Caki2 (cell line): ENCODE measurements at places on chromosomes 12 and 14. TPM values are rescaled to one million over a fixed set of nuclear protein-coding genes. Genes with fewer than 3 reads are reported as not detected.

ACSM4 gene
- not detected in 2 replicates for total RNA-seq

- no peak for DNase-seq
Observed at GRCh38 chr12:17540921-17541320, 549.1 kb downstream of the RERGL start.

GRCh38 chr12:66516133-66516532 lies 162.7 kb downstream of the GRIP1 start:
- no peak for DNase-seq

- DNase-seq = no peak
Observed at GRCh38 chr12:53056901-53057300, 7.0 kb downstream of the TNS2 start.

CEP170B gene
- 6.7 and 9.8 TPM in 2 replicates for total RNA-seq

NPFF gene
- not detected in 2 replicates for total RNA-seq

SOAT2 gene
- total RNA-seq = not detected in 2 replicates

CCDC197 gene
- total RNA-seq = not detected in 2 replicates

GPR68 gene
- not detected in 2 replicates for total RNA-seq

DNA sequence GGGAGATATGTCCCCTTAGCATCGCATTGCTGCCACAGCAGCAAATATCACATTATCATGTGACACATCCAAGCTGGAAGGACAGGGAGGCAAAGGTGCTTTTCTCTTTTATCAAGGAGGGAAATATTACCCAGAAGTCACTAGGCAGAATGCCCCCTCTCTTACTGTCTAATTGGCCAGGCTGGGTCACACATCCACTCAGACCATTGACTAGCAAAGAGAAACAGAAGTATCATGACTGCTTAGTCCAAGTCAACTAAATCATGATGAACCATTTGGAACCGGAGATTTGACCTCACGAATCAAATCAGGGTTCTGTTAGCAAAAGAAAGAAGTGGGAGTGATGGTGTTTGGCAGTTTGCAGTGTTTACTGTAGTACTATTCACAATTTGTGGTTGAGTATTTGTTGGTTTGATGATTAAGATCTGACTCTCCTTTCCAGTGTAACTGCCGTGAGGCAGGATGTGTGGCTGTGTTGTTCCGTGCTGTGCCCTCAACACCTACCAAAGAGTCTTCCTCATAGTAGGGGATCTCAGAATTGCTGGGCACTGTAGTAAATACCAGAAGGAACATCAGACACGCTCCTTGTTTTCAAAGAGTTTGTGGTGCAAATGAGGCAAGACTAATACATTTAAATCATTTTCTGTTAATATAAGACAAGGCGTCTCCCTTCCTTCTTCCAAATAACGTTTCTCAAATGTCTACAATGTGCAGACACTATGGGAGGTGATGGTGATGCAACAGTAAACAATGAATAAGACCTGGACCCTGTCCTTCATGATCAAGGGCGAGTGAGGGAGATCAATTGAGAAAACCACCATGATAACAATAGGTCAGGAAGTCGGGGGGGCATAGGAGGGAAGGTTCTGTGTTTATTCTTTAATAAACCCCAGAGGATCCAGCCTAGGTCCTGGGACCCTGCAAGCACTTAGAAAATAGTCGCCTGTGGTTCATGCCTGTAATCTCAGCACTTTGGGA lies 194.4 kb upstream of the CRY1 start:
- no peak for DNase-seq

- DNase-seq = no peak
Observed at GRCh38 chr12:22743700-22744099, 118.7 kb downstream of the ETNK1 start.

DNA sequence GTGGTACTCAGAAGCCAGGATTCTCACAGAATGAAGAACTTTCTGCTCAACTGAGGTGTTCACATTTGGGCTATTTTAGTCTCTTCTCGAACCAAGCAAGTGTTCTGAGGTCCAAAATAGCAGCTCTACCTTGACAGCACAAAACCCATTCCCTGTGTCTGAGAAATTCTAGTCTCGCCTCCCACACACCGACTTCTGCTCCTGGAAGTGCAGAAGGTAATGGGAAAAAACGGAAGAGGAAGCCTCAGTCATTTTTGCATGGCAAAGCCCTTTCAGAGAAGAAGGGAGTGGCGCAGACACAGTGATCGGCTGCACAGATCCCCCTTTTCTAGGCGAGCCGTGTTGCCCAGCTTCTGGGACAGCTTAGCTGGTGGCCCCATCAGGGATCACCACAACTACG lies 31.2 kb upstream of the VPS33A start:
- DNase-seq = no peak

MANSC4 gene
- not detected in 2 replicates for total RNA-seq

- no peak for DNase-seq
Observed at GRCh38 chr14:51368721-51369163, 128.7 kb downstream of the TMX1 start.

DNA sequence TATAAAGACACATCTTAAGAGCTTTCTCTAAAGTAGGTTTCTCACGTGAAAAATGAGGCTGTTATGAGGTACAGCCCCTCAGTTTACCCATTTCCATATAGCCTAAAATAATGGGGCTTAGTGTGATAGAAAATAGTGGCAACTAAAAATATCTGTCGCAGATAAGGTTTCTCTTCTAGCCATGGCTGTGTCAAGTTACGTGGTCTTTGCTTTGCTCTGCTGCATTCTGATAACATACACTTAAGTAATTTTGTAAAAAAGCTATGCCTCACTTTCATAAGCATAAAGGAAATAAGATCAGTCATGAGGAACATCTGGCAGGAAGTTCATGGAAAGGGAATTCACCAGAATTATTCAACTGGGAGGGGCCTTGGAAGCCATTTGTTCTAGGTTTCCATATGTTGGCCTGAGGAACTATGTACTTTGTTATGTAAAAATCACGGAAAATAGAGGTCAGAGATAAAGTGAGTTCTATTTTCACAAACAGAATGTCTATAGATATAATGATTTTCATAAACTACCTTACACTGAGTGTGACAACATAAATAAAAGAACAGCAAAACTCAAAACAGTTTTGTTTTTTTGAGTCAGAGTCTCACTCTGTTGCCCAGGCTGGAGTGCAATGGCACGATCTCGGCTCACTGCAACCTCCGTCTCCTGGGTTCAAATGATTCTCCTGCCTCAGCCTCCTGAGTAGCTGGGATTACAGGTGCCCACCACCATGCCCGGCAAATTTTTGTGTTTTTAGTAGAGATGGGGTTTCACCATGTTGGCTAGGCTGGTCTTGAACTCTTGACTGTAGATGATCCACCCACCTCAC lies 195.6 kb upstream of the KRR1 start:
- DNase-seq = peak; percentile 75

TMTC1 gene
- total RNA-seq = 3.2 TPM in 2 replicates

DNA sequence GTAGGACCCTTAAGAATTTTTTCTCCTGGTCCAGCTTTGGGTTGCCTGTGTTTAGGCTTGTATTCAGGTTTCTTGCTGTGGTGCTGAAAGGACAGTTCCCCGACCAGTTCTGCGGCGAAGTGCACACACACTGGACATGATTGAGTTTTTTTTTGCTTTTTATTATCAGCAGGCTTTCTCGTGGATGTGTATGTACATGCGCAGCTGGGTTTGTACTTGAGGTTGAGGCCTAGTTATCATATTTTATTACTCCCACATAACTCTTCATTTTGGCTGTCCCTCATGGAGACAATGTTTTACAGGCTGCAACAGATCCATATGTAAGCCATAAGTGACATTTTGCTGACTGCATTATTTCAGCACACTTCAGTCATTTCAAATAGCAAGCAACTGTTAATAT lies 2.5 kb downstream of the SCN8A start:
- DNase-seq = peak; percentile 53

- DNase-seq = no peak
Observed at GRCh38 chr14:43003845-43004244, 1397.2 kb downstream of the LRFN5 start.

MTRFR gene
- total RNA-seq = 11.6 and 27.7 TPM in 2 replicates

DNA sequence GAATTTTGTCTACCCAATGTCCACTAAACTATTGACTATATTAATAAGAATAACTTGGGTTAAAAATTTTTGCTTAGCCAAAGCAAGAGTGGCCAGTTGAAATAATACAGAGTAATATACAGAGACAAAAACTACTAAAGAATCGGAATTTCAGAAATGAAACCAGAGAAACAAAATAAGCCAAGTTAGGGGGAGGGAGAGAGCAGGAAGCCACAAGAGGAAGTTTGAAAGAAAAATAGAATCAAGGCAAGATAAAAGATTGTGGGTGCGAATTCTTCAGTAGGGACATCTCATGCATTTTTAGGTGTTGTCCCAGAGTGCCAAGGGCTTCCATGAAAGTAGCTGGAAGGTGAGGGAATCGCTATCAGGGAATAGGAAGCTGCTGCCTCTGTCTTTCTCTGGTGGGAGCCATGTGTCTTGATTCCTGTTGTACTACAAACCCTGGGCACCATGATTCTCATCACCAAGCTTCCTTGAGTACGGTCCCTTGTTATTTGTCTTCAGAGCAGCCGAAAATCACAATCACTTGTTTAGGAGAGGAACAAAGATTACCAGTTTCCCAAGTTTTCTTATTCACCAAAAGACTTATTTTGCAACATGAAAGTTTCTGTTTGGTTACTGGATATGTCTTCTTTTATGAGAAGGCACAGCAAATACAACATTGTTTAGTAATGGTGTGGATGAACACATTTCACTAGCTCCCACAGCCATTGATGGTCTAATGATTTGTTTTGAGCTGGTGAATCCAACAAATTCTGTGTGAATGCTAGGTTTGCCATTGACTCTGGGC lies 16.7 kb downstream of the NEUROD4 start:
- DNase-seq = no peak

- no peak for DNase-seq
Observed at GRCh38 chr12:20491290-20491689, 123.0 kb downstream of the PDE3A start.

DNA sequence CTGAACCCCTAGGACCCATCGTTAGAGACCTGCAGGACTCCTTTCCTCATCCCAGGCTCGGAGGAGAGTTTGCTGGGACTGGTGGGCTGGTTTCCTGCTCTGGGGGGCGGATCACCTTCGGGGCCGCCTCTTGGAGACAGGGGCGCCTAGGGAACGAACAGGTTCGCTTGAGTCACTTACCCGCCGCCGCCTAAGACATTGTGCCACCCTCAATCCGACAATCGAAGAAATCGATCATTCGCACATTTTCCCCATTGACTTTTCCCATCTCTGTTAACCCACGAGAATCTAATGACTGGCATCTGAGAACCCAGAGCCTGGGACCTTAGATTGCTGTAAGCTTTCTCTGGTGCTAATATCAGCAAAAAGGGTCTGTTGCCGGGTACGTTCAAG lies 322 bp downstream of the SLC39A9 start:
- DNase-seq = no peak

DNA sequence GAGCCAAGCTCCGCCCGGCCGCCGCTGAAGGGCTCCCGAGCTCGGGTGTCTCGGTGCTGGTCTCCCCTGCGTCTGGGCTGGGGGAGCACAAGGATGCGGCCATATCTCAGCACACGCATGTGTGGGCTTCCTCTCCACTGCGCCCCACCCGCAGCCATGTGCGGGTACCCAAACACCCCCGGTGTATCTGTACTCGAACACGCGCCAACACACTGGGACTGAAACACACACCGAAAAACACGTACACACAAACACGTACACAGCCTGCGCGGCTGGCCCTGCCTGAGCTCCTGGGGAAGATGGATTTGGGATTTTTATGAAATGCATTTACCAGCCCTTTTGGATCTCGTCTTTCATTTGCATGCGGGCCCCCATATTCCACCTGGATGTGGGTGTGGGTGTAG lies 897 bp upstream of the TBX3 start:
- no peak for DNase-seq

GRCh38 chr14:85822236-85822635 lies 292.3 kb downstream of the FLRT2 start:
- DNase-seq = no peak

DNA sequence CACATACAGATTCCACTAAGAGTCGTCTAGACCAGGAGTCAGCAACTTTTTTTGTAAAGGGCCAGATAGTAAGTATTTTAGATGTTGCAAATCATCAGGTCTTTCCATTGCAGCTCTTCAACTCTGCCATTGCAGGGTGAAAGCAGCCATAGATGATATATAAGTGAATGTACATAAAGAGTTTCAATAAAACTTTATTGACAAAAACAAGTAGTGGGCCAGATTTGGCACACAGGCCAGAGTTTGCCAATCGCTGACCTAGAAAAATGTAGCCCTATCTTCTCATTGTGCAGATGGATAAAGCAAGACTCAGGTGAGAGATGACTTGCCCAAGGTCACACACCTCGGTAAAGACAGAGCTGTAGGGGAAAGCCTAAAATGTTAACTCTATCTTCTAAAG lies 474.7 kb downstream of the MED13L start:
- no peak for DNase-seq
